ENCODE measurements at places on chromosomes 6 and 20. TPM values are rescaled to one million over a fixed set of nuclear protein-coding genes. Genes with fewer than 3 reads are reported as not detected.

Gene GID8
- 19.7 TPM for polyA plus RNA-seq

Gene MYBL2
- 0.10 TPM for polyA plus RNA-seq

Gene GPSM3
- 101 TPM for polyA plus RNA-seq

Gene SCRT2
- not detected for polyA plus RNA-seq

Gene TINAG
- not detected for polyA plus RNA-seq

DNA sequence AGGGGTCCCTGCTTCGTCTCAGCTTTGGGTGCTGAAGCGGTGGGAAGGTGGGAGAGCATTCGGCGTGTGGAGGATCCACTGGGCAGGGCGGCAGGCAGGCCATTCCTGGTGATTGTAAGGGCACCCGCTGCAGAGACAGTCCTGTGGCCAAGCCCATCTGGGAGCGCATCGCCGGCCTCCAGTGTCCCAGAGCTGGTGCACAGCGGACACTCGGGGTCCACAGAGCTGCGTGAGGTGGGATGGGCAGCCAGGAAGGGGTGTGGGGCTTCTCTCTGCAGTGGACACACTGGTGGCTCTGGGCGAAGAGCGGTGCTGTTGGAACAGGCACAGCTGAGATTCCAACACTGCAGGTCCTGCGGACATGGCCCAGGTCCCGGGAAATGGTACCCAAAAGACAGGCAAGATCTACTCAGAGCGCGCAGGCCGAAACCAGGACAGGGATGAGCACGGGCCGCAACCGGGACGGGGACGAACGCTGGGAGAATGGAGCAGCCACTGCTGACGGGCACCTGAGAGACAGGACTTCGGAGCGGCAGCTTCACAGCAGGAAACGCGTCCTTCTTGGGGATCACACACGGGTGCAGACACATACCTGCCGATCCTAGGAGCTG lies 188.2 kb downstream of the ERMARD start:
- H3K4me3 ChIP-seq, result no peak overlapping the region
- H3K36me3 ChIP-seq, result no peaks in the 10 kb centered on the region
- H3K27me3 ChIP-seq, result no peaks in the 10 kb centered on the region
- no peak overlapping the region for H3K27ac ChIP-seq
- no peaks in the 10 kb centered on the region for H3K4me1 ChIP-seq

DNA sequence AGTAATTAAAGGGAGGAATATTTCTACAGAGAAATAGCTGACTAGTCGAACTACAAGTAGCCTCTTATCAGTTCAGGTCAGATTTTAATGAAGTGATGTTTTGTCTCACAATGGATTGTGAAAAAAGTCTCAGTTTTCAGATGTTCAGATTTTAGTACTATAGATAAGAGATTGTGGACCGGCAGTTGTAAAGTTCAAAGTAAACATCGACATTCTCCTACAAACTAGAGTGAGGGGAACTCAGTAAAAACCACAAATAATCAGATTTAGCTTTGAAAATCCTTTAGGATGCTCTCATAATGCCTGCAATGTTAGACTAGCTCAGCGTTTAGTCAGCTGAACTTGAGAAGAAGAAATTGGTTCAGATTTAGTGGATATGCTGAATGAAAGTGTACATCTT lies 39.9 kb downstream of the RCAN2 start:
- no peaks in the 10 kb centered on the region for H3K36me3 ChIP-seq
- H3K4me1 ChIP-seq, result no peaks in the 10 kb centered on the region
- H3K27ac ChIP-seq, result no peak overlapping the region
- no peak for DNase-seq
- H3K27me3 ChIP-seq, result no peaks in the 10 kb centered on the region
- H3K4me3 ChIP-seq, result no peak overlapping the region

DNA sequence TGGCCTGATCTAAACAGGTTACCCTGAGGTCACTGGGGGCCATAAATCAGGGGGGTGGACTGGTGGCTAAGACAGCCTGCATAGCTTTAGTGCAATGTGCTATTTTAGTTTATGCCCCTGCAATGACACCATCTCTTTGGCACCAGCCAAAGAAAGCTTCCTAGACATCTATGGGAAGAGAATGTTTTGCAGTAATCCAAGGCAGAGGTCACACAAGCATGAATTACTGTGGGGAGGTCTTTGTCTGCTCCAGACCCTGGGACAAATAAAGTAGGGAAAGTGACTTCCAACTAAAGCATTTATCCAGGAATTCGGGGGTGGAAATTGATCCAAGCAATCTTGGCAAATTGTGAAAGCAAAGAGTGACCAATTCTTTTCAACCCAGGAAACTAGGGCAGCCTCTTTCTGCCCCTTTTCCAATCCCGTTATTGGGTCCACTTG lies 5.3 kb downstream of the RIPOR2 start:
- H3K27ac ChIP-seq, result peak overlapping the region; percentile 23
- H3K4me1 ChIP-seq, result peaks cover 94% of the 10 kb centered on the region
- peaks cover 62% of the 10 kb centered on the region for H3K36me3 ChIP-seq
- no peaks in the 10 kb centered on the region for H3K27me3 ChIP-seq
- no peak for DNase-seq
- H3K4me3 ChIP-seq, result no peak overlapping the region

DNA sequence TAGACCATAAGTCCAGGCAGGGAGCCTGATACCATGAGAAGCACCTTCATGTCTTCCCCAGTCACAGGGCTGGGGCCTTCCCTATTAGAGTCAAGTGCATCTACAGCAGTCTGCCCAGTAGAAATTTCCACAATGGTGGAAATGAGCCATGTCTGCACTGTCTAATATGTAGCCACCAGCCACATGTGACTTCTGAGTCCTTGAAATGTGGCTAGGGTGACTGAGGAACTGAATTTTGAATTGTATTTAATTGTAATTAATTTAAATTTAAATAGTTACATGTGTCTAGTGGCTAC lies 300.2 kb downstream of the CLIC5 start:
- no peaks in the 10 kb centered on the region for H3K27me3 ChIP-seq
- H3K27ac ChIP-seq, result no peak overlapping the region
- H3K4me3 ChIP-seq, result no peak overlapping the region

DNA sequence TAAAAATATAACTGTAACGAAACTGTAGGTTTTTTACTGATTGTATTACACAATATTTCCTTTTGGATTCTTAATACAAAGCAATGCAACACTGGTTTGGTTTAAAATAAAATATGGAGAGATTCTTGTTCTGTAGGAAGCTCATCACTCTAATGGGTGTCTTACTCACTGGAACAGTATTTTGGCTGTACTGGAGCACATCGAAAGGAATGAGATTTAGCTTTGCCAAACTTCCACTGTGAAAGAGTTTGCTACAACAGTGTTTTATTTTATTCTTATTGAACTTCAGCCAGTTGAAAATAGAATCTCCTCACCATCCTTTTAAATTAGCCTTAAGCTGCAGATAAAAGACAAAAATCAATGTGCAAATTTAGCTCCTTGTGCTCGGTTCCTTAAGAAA lies 230.7 kb upstream of the QKI start:
- no peaks in the 10 kb centered on the region for H3K36me3 ChIP-seq
- no peak for DNase-seq
- no peak overlapping the region for H3K4me3 ChIP-seq
- no peaks in the 10 kb centered on the region for H3K27me3 ChIP-seq
- H3K4me1 ChIP-seq, result no peaks in the 10 kb centered on the region

DNA sequence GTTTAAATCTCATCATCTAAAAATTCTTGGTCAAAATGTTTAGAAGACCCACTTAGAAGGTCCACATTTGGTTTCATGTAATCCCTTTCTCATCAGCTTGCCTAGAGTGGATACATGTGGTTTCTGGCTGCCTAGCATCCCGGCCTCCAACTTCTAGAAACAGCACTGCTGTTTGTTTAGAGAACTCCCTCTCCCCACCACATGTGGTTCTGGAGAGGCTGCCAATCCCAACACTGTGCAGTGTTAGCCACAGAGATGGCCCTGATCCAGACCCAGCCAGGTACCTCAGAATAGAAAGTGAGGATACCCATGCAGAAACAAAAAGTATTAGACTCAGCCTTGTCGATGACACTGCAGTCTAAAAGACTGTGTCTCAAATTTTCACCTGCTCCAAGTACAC lies 241.8 kb downstream of the BCKDHB start:
- H3K27ac ChIP-seq, result no peak overlapping the region
- H3K4me1 ChIP-seq, result no peaks in the 10 kb centered on the region
- H3K36me3 ChIP-seq, result no peaks in the 10 kb centered on the region
- no peak for DNase-seq

GRCh38 chr20:55353206-55353605 lies 652.1 kb downstream of the CBLN4 start:
- no peaks in the 10 kb centered on the region for H3K36me3 ChIP-seq
- no peak for DNase-seq
- H3K4me3 ChIP-seq, result no peak overlapping the region
- no peaks in the 10 kb centered on the region for H3K27me3 ChIP-seq

DNA sequence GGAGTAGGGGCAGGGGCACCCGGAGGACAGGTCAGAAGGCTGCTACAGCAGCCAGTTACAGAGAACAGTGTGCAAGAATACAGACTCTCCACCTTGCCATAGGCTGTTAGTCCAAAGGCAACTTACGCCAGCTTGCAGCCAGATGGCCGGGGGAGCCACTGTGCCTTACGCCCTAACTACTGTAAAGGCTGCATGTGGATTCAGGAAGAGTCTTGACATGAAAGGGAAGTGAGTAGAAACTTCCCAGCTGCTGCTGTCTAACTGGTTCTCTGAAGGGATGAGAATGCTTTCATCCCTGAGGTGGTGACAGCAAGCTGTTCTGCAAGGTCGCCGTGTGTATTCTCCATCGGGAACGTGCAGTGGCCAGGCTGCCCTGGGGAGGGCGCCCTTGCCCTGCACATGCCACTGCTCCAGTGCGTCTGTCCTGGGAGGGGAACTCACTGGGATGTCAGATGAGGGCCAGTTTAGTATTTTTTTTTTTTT lies 46.1 kb downstream of the LYRM4 start:
- no peaks in the 10 kb centered on the region for H3K4me1 ChIP-seq
- H3K36me3 ChIP-seq, result peaks cover 6% of the 10 kb centered on the region
- H3K4me3 ChIP-seq, result no peak overlapping the region

DNA sequence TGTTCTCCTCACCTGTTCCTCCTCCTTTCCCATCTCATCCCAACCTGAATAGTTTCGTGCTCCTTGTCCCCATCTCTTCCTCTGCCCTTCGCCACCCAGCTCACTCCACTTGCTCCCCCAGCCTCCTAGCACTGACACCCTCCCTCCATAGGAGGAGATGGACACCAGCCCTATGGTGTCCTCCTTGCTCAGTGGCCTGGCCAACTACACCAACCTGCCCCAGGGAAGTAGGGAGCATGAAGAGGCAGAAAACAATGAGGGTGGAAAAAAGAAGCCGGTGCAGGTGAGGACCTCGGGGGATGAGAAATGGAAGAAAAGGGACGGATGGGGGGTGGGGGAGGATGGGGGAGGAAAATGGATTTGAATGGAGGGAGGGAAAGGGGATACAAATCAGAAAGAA lies 6.2 kb downstream of the SLC12A5 start:
- DNase-seq, result no peak
- peaks cover 39% of the 10 kb centered on the region for H3K27me3 ChIP-seq
- H3K4me1 ChIP-seq, result no peaks in the 10 kb centered on the region
- H3K4me3 ChIP-seq, result no peak overlapping the region
- H3K27ac ChIP-seq, result no peak overlapping the region
- H3K36me3 ChIP-seq, result no peaks in the 10 kb centered on the region

DNA sequence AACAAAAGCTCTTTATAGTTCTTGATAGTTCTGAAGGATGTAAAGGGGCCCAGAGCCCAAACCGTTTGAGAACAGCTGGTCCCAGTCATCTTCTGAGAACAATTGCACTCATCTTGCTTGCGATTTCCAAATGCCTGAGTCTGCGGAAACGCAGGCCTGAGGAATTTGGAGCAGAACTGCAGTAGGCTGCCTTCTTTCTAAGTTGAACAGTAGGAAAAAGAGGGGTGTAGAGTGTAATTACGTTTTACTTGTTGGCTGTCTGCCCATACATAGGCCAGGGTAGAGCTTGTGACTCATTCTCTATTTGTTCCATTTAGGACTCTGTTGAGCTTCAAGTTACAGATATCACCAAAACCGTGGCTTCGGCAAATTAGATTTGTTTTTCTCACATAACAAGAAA lies 42.0 kb upstream of the KIF16B start:
- H3K27ac ChIP-seq, result no peak overlapping the region
- no peak for DNase-seq
- H3K4me3 ChIP-seq, result no peak overlapping the region
- H3K27me3 ChIP-seq, result no peaks in the 10 kb centered on the region
- no peaks in the 10 kb centered on the region for H3K36me3 ChIP-seq

- DNase-seq, result no peak
- no peak overlapping the region for H3K4me3 ChIP-seq
- H3K36me3 ChIP-seq, result no peaks in the 10 kb centered on the region
- H3K4me1 ChIP-seq, result peaks cover 13% of the 10 kb centered on the region
These were observed 642 bp downstream of the NKX2-2 start for GRCh38 chr20:21513181-21513663.

DNA sequence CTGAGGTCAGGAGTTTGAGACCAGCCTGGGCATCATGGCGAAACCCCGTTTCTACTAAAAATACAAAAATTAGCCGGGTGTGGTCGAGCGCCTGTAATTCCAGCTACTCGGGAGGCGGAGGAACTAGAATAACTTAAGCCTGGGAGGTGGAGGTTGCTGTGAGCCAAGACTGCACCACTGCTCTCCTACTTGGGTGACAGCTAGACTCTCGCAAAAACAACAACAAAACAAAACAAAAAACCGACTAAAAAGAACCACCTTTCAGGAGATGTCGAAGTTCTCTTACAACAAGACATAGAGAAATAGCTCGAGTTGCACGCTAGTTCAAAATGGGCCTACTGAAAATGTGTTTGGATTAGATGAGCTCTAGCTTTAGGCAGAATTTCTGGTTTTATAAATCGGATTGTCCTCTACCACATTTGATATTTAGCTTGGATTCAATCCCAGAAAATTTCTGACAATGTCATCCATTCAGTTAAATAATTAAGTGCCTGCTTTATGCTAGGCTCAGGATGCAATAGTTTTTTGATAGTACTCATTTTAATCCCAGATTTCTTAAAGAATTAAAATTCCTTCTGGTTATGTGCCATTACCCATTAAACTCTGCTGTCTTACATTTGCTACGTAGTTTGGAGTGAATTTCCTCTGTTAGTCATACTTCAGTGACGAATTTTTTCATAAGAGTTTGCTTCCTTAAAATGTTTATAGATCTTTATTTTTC lies 137.5 kb upstream of the SHLD1 start:
- H3K27me3 ChIP-seq, result no peaks in the 10 kb centered on the region
- H3K27ac ChIP-seq, result peak overlapping the region; percentile 80
- H3K4me3 ChIP-seq, result no peak overlapping the region
- no peaks in the 10 kb centered on the region for H3K36me3 ChIP-seq
- peaks cover 35% of the 10 kb centered on the region for H3K4me1 ChIP-seq

DNA sequence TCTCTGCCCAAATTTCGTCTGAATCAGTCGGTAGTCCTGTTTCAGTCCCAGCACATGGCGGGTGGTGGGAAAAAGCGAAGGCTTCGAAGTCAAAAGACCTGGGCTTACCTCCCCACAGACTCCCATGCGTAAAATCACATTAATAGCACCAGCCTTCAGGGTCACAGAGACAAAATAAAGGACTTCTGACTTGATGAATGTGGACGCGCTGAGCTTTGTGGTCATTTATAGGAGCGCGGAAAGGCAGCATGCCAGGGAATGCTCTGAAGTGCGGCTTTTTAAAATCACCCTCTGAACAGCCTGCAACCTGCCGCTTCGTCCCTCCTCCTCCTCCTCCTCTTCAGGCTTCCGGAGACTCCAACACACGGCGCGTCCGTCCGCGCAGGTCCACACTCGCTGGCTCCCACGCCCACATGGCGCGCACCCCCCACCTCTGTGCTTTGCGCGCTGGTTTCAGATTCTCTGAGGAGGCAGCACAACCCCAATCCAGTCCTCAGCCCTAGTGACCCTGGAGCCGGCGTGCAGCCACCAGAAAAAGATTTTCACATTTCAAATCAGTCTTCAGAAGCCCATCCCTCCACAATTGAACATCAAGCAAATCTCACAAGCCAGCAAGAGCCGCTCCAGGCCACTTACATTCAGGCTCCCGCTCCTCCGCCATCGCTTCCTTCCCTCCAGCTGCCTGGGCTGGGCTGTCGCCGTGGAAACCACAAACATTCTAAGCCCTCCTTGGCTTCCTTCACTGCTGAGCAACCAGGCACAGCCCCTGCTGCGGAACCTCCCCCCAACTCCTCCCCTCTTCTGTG lies at the start of gene C6orf118:
TSS of gene C6orf118 (minus strand) at position 680 of the 806 bp plus-strand sequence. CDS start at position 661, 19 bp downstream.
- H3K27me3 ChIP-seq, result no peaks in the 10 kb centered on the region
- no peak for DNase-seq
- H3K36me3 ChIP-seq, result no peaks in the 10 kb centered on the region

Measured in CD14-positive monocyte (primary cell).